ENCODE measurements at places on chromosomes 12 and 14.

- no peak for DNase-seq
These were observed 205.8 kb upstream of the SLC16A7 start for GRCh38 chr12:59389968-59390576.

DNA sequence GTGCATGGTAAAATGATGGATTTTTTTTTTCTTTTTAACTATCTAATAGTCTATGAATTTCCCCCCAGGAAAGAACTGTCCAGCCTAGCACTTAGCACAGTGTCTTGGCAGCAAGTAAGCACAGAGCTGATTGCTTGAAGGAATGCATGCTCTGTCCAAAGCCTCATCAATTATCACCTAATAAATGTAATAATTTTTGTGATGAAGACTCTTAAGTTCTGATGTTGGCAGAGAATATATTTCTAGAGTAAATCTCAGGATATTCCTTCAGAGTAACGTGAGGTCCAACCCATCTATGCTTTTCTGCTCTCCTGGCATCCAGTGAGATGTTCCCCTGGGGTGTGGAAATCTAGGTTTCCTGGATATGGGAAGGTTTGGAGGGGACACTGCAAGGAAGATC is 152.4 kb downstream of the TMX1 start:
- DNase-seq = no peak

DNA sequence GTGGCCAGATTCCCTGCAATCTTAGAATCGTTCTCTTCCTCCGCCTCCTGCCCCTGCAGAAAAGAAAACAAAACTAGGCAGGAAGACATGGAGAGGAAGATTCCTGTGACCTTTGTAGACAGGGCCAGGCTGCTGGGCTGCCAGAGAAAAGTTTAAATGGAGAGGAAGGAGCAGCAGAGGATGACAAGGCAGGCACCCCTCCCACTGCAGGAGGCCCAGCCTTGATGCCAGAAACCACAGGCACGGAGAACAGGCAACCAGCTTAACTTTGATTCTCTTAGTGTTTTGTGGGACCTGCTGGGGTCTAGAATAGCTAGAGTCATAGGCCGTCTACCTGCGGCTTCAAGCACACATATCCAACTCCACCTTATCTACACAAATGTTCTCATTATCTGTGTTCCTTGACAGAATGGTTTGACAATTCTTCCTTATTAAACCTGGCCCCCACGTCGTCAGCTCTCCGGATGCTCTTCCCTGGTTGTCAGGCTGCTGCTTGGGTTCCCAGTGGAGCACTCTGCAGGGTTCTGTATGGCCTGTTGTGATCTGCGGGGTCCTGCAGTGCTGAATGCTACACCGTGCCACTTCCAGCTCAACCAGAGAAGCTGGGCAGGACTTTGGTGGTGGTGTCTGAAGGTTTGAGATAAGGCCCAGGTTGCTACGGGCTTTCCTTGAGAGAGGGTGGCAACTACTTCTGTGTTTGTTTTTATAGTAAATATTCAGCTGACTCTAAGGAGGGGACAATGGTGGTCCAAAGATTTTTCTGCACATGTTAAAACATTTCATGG is 609.5 kb downstream of the AACS start:
- no peak for DNase-seq

DNA sequence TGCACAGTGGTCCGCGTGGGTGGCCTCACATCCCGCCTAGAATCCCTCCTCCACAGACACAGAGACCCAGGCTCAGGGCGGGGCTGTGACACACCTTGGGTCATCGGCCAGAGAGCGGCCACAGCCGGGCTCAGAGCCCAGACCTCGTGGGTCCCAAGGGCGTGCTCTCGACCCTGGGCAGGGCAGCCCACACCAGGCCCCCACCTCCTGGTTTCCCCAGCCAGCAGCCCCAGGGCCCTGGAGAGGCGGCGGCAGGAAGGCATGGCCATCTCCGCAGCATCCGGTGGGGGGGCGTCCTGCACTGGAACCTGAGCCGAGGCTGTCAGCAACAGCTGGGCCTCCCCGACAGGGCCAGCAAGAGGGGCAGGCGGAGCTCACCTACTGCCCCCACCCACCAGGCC is 15.2 kb downstream of the JAG2 start:
- DNase-seq = no peak

DNA sequence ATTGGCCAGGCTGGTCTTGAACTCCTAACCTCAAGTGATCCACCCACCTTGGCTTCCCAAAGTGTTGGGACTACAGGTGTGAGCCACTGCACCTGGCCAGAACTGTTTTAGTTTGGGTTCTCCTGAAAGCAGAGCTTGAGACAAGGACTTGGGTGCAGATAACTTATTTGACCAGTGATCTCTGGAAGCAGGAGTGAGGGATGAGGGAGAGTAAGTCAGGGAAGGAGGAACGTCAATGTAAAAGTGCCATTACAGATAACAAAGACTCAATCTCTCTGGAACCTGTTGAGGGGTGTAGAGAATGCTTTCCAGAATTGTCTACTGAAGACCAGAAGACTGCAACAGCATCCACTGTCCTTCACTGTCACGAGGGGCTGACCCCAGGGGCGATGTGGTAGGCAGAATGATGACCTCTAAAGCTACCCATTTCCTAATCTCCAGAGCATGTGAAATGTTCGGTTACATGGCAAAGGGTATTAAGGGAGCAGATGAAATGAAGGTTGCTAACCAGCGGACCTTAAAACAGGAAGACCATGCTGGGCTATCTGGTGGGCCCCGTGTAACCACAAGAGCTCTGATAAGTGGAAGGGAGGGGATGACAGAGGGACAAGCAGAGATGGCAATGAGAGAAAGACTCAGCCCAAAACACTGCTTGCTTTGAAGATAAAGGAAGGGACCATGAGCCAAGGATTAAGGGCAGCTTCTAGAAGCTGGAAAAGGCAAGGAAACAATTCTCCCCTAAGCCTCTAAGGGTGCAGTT is 207.8 kb downstream of the RBM19 start:
- no peak for DNase-seq

- no peak for DNase-seq
These were observed 59.9 kb downstream of the PKP2 start for GRCh38 chr12:32836710-32837109.

GRCh38 chr12:99984271-99985128 is at the start of gene ANKS1B:
Gene ANKS1B (minus strand): TSS chr12:99984936. CDS start chr12:99984237, 699 bp downstream.
- DNase-seq = peak; percentile 89

DNA sequence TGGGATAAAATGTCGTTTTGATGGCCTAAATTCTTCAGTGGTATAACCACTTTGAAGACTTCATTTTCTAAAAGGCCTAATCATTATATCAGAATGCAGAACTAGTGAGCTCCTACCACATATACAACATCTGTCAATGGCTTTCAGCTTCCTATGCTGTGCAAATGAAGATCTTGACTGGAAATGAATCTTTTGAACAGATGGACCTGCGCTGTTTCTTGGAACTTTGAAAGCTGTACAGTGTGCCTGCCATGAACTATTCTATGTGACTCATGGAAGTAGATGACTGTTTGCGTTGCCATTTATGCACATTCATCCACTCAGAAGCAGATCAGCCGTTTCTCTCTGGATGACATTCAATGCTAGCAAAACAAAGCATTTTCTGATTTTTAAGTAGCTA is 542.2 kb upstream of the USP15 start:
- no peak for DNase-seq

- no peak for DNase-seq
These were observed 586.3 kb downstream of the LRFN5 start for GRCh38 chr14:42192738-42193653.

GRCh38 chr14:32820181-32820580 is 118.5 kb upstream of the NPAS3 start:
- DNase-seq = no peak

- peak; percentile 84 for DNase-seq
These were observed 74.2 kb downstream of the RBM19 start for GRCh38 chr12:113891739-113892520.

DNA sequence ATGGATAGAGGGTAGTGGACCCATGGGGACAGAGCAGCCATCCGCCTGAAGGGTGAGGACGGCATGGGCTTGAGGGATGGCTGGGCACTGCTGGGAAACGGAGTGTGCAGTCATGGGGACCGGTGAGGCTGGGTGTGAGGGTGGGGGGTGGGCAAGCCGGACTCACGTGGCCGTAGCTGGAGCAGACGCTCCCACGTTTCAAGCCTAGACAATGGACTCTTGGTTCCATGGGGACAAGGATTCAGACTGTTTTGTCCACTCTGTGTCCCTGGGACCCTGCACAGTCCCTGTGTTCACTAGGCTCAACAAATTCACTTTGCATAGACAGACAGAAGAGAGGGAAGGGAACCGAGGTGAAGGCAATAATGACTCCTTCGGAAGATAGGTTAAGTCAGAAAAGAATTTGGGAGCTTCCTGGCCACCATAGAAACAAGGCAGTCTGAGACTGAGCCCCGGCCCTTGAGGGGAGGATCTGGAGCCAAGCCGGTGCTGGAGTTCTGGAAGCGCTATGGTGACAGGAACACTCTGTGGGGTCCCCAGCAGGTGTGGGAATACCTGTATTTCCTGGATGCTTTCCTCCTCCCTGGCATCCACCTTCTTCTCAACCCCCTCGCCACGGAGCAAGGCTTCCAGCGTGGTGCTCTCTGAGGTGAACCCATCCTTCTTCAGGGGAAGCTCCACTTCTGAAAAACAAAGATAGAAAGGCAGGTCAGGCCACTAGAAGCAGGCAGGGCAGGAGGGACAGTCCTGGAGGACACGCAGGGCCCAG is 162.5 kb downstream of the DPF3 start:
- DNase-seq = no peak

DNA sequence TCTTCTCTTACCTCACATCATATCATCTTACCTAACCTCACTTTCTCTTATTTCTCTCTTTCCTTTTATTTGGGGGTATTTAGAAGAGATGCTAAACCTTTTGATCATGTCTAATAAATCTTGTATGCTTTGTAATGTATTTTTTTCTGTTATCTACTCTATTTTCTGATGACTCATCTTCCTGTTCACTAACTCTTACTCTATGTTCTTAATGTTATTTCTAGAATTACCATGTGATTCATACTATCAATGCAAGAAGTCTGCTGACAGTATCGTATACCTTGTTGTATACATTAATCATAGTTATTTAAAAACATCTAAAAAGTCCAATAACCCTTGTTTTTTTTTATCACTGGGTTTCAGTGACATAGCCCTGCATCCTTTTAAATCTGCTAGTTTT is 62.3 kb downstream of the MGAT4C start:
- no peak for DNase-seq

DNA sequence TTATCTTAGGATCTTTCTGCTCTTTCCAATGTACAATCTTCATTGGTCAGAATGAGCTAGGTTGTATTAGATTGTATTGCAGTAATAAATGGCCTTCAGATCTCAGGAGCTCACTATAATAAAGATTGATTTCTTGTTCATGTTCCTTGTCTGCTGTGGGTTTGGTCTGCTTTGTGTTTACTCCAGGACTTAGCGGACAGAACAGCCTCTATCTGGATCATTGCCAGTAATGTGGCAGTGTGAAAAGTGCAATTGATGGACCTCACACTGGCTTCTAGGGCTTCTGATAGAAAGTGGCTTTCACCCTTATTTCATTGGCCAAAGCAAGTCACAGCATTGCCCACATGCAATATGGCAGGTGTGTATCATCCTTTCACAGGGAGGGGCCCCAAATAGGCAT is 81.2 kb downstream of the BTG1 start:
- DNase-seq = peak; percentile 79

- no peak for DNase-seq
These were observed 161.1 kb upstream of the EGLN3 start for GRCh38 chr14:34111953-34112352.

GRCh38 chr12:67649570-67650387 is 1.2 kb downstream of the DYRK2 start:
- DNase-seq = peak; percentile 24

DNA sequence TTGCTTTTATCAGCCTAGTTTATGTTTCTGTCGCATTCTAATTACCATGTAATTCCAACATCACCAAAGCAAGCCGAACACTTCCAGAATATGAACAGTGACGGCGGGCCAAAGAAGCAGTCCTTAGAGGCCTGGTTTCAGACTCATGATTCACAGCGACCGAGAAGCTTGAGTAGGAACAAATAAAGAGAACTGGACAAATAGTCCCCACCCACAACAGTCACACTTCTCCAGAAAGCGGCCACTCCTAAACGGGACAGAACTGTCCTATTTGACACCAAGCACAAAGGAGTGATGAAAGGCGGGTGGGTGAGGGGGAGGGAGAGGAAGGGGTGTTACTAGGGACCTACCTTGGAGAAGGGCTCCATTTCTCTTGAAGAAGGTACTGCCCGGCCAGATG is 136.4 kb downstream of the FOXN3 start:
- DNase-seq = no peak

- DNase-seq = no peak
These were observed 360.4 kb upstream of the GARIN6 start for GRCh38 chr12:99287136-99287535.

DNA sequence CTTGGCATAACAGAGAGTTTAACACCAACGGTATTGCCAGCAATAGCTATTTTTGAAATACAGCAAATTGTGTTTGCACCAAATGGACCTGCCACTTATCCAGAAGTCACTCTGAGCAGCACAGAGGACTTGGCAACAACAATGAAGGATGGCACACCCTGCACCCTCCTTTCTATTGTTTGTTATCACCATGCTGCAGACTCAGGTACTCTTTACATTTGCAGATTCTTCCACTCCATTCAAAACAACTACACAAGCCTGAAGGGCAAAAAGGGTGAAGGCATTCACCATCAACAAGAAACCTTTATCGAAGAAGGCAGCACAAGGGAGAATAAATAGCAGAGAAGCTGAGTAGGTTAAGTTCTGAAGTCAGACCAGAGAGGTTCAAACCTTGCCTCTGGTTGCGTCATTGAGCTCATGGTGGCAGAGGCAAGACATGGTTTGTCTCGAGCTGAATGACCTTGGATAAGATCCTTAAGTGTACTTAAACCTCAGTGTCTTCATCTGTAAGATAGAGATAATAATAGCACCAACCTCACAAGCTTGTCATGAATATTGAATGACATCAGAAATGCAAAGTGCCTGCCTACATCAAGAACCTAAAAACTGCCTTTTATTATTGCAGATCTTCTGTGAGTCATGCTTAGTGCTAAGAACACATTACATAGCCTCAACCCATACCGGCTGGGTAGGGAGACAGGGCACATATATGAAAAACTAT is 1.4 kb upstream of the ACSM4 start:
- DNase-seq = no peak

DNA sequence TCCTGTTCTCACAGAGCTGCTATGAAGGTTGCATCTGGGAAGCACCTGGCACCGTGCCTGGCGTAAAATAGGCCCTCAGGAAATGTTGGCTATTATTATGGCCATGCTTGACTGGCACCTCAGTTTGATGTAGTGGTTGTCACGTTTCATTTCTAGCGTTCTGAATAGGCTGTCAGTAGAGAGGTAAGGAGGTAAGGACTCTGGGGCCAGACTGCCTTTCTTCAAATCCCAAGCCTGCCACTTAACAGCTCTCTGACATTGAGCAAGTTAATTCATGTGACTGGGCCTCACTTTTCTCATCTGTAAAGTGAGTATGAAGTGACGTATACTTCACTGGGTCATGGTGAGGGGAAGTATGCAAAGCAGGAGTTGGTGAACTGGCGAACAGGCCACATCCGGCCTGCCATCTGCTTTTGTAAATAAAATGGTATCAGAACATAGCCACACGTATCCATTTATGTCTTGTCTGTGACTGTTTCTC is 196.2 kb downstream of the CACNA1C start:
- DNase-seq = peak; percentile 95
